Fibroblast of mammary gland (primary cell): ENCODE measurements at places on chromosomes 3 and 15.

DNA sequence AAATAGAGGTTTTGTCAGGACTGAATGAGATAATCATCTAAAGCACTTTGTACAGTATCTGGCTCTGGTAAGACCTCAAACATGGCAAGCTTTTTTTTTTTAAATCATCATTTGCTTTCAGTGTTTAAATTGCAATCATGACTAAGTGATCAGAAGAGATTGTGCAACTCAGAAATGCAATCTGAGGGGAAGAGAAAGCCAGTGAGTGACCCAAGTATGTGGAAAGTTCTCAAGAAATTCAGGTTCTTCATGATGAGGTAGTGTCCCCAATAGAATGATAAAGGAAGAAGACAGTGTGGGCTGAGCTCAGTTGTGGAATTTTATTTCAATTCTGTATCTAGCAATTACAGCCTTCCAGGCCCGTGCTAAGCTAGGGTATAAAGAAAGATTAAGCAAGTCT lies 132.2 kb upstream of the TBC1D5 start:
- DNase-seq, result peak; percentile 9

DNA sequence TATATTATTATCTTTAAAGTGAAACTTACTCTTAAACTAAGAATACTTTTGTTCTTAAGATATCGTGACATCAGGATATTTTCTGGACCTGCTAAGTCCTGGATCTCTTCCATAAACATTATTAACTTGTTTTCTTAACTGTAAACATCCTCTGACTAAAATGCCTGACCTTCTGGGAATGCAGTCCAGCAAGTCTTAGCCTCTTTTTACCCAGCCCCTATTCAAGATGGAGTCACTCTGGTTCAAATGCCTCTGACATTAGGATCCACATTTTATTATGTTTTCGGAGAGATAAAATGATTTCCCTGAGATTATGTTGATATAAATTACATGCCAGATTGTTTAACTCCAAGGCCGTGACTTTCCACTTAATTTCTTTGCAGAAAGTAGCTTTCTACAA lies 37.6 kb downstream of the OSTN start:
- peak; percentile 44 for DNase-seq

- DNase-seq, result no peak
Measured at GRCh38 chr3:36557021-36557707, 176.9 kb downstream of the STAC start.

- DNase-seq, result no peak
Measured at GRCh38 chr3:45318689-45319088, 69.7 kb upstream of the LARS2 start.

DNA sequence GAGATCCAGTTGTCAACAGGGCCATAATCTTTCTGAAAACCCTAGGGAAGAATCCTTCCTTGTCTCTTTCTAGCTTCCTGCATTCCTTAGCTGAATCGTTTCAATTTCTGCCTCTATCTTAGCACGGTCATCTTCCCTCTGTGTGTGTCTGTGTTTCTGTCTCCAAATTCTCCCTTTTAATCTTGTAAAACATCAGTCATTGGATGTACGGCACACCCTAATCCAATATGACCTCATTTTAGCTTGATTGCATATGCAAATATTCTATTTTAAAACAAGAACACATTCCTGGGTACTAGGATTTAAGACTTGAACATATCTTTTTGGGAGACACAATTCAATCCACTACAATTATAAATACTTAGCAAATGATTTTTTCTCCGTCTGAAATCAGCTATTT lies 600.3 kb downstream of the GBE1 start:
- DNase-seq, result no peak

- DNase-seq, result peak; percentile 48
Measured at GRCh38 chr3:196399485-196399945, 32.7 kb downstream of the UBXN7 start.

- no peak for DNase-seq
Measured at GRCh38 chr3:144433006-144433405, 461.4 kb downstream of the DIPK2A start.

GRCh38 chr3:196603683-196604082 lies 35.2 kb downstream of the FBXO45 start:
- DNase-seq, result no peak

DNA sequence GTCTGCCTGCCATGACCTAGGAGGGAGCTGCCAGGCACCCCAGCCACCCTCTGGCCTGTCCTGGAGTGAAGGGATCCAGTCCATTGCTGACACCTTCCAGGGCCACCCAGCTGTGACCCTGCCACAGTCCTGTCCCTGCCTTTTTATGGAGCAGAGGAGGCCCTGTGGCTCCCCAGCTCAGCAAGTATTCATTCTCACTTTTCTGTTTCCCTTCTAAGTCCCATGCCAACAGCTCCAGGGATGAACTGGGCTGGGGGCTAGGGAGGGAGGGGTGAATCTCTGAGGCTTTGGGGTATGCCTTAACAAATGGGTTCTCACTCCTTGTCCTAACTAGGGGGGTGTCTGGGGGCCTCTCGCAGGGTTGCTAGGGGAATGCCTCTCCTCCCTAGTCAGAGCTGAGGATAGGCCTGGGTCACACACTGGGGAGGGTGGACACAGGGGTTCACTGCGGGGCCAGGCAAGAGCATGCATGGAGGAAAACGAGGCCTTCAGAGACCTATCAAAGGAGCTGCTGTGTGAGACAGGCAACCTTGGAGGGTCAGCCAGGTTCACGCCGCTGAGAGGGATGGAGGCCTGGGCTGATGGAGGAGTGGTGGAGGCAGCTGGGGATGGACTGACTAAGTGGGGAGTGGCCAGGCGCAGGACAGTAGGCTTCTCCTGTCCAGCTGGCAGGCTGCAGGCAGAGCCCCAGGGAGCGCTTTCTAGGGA lies 31.8 kb downstream of the EPHB3 start:
- DNase-seq, result peak; percentile 45

- DNase-seq, result no peak
Measured at GRCh38 chr15:93321881-93322282, 232.9 kb upstream of the RGMA start.

- DNase-seq, result no peak
Measured at GRCh38 chr3:100225193-100225592, 35.6 kb upstream of the TBC1D23 start.

GRCh38 chr15:85947021-85947420 lies 132.7 kb upstream of the AGBL1 start:
- DNase-seq, result no peak

DNA sequence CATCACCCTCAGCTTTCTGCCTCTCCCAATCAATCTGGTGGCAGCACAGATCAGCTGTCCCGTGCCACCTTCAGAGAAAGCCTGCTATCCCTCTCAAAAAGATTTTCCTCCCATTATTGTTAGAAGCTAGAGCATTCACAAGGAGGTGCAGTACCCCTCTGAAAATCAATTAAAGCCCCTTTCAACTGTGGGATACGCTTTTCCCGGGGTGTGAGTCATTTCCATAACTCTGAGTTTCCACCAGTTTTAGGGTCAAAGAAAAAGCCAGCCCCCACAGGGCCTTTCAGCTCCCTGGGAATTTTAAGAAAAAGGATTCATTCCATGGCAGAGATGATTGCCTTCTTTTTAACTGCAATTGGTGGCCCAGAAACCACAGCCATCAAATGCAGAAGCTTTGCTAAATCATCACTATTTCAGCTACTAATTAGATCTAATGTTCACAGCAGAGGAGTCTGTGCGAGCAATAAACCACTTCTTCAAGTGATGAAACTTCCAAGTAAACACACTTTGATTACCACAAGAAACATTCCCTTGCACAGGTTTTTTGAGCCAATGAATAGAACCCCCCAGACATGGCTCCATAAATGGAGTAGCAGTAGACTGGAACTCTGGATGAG lies 270.0 kb upstream of the TPRG1 start:
- peak; percentile 38 for DNase-seq

- DNase-seq, result no peak
Measured at GRCh38 chr3:109984976-109985375, 647.6 kb upstream of the DPPA4 start.

DNA sequence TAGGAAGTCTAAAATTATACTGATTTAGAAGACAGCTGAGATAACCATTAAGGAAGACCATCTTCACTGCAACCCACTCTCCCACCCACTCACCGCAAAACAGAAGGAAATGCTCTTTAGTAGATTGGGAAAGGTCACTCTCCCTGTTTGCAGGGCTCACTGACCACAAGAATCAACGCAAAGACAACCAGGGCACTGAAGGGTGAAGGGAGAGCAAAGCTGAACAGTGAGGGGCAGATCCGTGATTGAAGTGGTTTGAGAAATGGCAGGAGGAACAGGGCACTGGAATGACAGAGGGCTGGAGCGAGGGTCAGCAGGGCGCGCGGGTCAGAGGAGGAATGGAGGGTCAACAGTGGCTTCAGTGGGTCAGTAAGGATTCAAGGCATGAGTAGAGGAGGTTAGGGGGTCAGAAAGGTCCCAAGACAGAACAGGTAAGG lies 520 bp downstream of the MESD start:
- DNase-seq, result no peak
